PC-9 (cell line): ENCODE measurements at places on chromosomes 3 and 15. TPM values are rescaled to one million over a fixed set of nuclear protein-coding genes. Genes with fewer than 3 reads are reported as not detected.

DNA sequence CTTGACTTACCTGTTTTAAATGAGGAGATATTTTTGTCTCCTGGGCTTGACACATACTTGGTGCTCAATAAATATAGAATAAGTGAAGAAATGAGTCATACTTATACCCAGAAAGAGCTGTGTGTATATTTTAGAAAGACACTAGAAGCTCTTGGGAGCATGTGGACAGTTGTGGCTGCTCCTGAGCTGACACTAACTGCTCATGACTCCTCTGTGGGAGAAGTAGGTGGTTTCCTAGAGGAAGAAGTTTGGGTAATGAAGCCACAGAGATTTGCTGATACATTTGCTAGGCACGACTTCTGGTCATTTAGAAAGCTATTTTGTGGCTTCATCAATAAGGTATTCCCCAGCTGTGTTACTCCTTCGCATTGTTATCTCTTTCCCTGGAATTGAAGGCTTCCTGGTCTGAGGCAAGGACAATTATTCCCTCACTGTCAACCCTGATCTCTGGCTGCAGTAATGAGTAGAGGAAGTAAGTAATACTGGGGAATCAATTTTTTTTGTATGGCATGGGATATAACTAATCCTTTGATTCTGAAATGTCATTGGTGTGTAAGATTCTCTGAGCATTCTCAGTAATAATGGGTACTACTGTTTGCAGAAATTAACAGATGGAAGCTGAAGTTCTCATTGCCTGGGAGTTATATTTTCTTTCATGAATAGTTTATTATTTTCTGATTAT is 79.6 kb upstream of the DCBLD2 start:
- H3K27me3 ChIP-seq = no peaks in the 10 kb centered on the region
- DNase-seq = no peak
- 0 out of 2 replicates have a peak, but pooled peaks cover 7% of the 10 kb centered on the region for H3K36me3 ChIP-seq
- H3K4me1 ChIP-seq = peaks cover 29% of the 10 kb centered on the region
- no peak overlapping the region for H3K4me3 ChIP-seq

DNA sequence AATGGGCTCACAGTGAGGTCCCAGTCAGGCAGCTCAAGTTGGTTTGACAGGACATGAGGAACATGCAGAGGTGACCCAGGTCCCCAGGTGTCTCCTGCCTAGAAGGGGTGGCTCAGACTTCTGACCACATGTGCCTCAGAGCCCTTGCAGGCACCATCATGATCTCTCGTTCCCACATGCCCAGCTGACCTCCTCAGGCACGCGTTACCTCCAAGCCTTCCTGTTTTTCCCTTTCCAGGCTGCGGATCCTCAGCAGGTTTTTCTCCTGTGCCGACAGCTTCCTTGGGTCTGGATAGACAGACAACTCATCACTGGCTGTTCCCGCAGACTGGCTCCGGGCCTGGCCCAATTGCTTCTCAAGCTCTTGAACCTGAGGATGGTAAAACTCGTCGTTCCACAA is 30.4 kb downstream of the CCDC13 start:
- H3K4me1 ChIP-seq = 0 out of 2 replicates have a peak, but pooled peaks cover 12% of the 10 kb centered on the region
- H3K27ac ChIP-seq = no peak overlapping the region
- no peaks in the 10 kb centered on the region for H3K27me3 ChIP-seq
- no peaks in the 10 kb centered on the region for H3K36me3 ChIP-seq
- no peak overlapping the region for H3K4me3 ChIP-seq
- DNase-seq = no peak

DNA sequence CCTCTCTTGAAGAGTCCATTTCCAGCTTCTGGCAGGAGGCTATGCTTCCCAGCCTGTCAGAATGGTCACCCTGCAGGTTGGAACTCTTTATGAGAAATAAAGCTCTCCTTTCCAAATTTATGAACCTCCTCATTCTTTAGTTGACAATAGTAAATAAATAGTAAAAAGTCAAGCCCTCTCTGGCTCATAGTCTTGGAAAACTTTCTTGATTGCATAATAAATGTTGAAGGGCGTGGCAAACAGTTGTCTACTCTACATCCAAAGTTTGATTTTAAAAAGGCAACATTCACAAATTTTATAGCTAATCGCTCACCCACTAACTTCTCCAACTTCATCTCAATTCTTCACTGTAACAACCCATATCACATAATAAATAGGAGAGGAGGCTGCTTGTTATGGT is 58.8 kb downstream of the MCF2L2 start:
- no peaks in the 10 kb centered on the region for H3K27me3 ChIP-seq
- no peak overlapping the region for H3K4me3 ChIP-seq
- H3K36me3 ChIP-seq = no peaks in the 10 kb centered on the region
- H3K27ac ChIP-seq = peak overlapping the region; percentile 97

DNA sequence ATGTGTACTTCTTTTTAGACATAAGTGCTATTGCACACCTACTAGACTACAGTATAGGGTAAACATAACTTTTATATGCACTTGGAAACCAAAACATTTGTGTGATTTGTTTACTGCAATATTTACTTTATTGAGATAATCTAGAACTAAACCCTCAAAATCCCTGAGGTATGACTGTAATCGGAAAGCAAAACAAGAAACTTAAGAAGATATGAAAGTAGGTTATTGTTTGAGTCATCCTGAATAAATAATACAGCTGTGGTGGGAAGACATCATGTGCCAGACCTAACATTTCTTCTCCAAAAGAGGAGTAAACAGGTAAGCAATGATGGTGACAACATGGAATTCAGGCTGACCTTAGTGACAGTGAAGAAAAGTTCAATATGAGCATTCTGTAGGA is 765.5 kb downstream of the OTOL1 start:
- no peak overlapping the region for H3K27ac ChIP-seq
- no peak overlapping the region for H3K4me3 ChIP-seq
- no peaks in the 10 kb centered on the region for H3K36me3 ChIP-seq
- DNase-seq = no peak
- 0 out of 2 replicates have a peak, but pooled peaks cover 5% of the 10 kb centered on the region for H3K4me1 ChIP-seq

DNA sequence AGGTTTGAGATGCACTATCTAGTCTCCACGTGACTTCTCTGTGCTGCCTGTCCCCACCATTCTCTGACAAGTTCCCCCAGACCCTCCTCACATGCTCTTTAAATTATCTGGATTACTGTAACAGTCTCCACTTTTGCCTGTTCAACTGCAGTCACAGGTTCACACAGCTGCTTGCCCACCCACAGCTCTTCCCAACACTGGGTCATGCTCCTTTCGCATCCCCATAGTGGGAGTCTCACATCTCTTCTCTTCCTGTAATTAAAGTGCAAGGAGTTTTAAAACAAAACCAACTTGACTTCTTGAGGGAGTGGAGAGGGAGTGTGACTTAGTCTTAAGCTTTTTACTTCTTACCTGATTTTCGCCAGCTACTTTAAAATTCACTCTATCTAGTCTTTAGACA is 178.8 kb downstream of the PLCL2 start:
- H3K27me3 ChIP-seq = no peaks in the 10 kb centered on the region
- no peak overlapping the region for H3K4me3 ChIP-seq
- DNase-seq = no peak
- H3K36me3 ChIP-seq = no peaks in the 10 kb centered on the region
- H3K4me1 ChIP-seq = no peaks in the 10 kb centered on the region

GRCh38 chr15:31752065-31752762 is 278.1 kb upstream of the CHRNA7 start:
- no peak overlapping the region for H3K27ac ChIP-seq
- H3K36me3 ChIP-seq = no peaks in the 10 kb centered on the region
- no peak for DNase-seq

DNA sequence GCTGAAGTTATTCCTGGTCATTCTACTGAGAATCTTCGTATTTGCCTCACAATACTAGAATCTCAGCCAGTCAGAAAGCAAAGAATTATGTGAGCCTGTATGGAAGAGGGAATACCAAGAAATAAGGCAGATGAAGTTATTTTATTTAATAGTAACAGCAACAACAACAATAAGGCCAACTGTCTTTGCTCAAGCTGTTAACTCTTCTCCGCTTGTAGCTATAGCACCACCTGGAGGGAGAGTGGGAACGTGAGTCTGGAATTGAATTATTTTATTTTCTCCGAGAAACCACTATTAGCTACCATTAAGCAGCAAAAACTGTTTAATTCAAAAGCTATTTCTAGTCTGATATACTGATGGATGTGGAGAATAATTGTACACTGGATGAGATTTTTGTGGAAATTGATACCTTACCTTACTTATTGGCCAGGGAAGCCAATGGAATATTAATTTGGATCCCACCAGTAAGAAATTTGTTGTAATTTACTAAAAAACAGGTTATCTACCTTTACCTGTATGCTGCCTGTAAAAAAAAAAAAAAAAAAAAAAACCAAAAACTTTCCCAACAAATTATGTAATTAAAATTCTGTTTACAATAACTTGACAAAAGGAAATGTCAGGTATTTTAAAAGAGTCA is 50.1 kb downstream of the CALML4 start:
- no peaks in the 10 kb centered on the region for H3K27me3 ChIP-seq
- H3K4me1 ChIP-seq = no peaks in the 10 kb centered on the region
- 0 out of 2 replicates have a peak, but pooled peaks cover 7% of the 10 kb centered on the region for H3K36me3 ChIP-seq
- H3K27ac ChIP-seq = no peak overlapping the region

- H3K36me3 ChIP-seq = no peaks in the 10 kb centered on the region
- peak; percentile 97 for DNase-seq
- H3K27ac ChIP-seq = peak overlapping the region; percentile 66
- H3K4me3 ChIP-seq = no peak overlapping the region
- H3K4me1 ChIP-seq = peaks cover 20% of the 10 kb centered on the region
- H3K27me3 ChIP-seq = no peaks in the 10 kb centered on the region
Measured at GRCh38 chr15:95799286-95800200, 531.0 kb upstream of the NR2F2 start.

- no peaks in the 10 kb centered on the region for H3K27me3 ChIP-seq
- no peak for DNase-seq
- H3K36me3 ChIP-seq = no peaks in the 10 kb centered on the region
- H3K4me1 ChIP-seq = no peaks in the 10 kb centered on the region
Measured at GRCh38 chr15:37652646-37653417, 281.6 kb upstream of the TMCO5A start.

- no peak for DNase-seq
- H3K27me3 ChIP-seq = no peaks in the 10 kb centered on the region
- no peak overlapping the region for H3K27ac ChIP-seq
- H3K4me1 ChIP-seq = no peaks in the 10 kb centered on the region
- peaks cover 11% of the 10 kb centered on the region; the same call in 1 of the 2 replicates for H3K36me3 ChIP-seq
Measured at GRCh38 chr3:123089611-123090331, 22.9 kb downstream of the PDIA5 start.

DNA sequence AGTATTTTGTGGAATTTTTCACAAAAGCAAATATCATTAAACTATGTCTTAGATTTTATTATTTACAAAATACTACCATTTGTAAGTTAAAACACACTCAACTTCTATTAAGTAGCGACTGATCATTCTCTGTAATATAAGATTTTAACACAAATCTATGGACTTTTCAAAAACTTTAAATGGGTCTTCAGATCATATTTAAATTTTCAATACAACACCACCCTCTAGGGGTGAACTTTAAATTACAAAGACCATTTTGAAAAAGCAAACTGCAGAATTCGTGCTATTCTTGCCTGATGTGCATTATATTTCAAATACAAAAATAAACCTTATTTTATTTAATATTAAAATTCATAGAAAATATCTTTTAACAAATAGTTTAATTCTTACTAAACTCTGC is 8.2 kb upstream of the VGLL4 start:
- no peaks in the 10 kb centered on the region for H3K4me1 ChIP-seq
- H3K4me3 ChIP-seq = no peak overlapping the region
- no peak for DNase-seq
- no peaks in the 10 kb centered on the region for H3K27me3 ChIP-seq

- no peaks in the 10 kb centered on the region for H3K27me3 ChIP-seq
- peaks cover 11% of the 10 kb centered on the region for H3K4me1 ChIP-seq
- H3K27ac ChIP-seq = no peak overlapping the region
- H3K36me3 ChIP-seq = no peaks in the 10 kb centered on the region
- peak; percentile 68 for DNase-seq
Measured at GRCh38 chr3:64209866-64210621, 15.2 kb downstream of the PRICKLE2 start.

- H3K4me1 ChIP-seq = no peaks in the 10 kb centered on the region
- no peak overlapping the region for H3K27ac ChIP-seq
- H3K36me3 ChIP-seq = no peaks in the 10 kb centered on the region
- H3K4me3 ChIP-seq = no peak overlapping the region
Measured at GRCh38 chr15:35068846-35069475, 16.1 kb downstream of the NANOGP8 start.

DNA sequence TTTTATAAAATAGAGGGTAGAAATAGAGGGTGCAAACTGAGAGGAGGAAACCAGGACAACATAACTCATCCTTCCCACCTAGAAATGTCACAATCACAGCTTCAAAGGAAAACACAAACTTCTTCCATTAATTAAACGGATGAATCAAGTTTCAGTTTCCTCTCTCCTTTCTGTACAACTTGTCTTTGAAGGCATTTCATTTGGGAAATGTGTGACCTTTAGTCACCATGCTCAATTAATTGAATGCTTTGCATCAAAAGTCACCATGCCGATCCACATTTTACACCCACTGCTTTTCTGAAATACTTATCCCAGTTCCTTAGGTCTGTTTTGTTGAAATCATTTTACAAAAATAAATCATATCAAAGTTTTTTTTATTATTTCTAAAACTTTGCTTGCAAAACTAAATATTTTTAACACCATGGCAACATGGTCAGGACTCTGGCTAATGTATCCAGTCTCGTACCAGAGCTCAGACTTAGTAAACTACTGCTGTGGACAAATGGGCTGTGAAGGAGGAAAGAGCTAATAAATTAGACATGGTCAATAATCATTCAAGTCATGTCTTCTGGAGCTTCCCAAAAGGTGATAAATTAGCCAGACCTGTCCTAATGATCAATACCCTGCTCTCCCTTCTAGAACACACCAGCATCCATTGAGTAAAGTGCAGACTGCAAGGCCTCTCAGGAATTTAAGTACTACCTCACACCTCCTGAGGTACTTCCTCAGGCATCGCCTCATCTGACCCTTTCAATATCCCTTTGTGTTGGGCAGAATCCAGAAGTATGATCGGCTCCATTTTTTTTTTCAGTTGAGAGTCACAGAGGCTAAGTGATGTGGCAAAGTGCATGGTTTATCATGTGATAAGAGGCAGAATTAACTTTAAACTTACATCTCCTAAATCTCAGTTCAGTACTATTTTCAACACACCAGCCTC is 161.3 kb downstream of the GREM1 start:
- no peak for DNase-seq
- H3K4me1 ChIP-seq = no peaks in the 10 kb centered on the region
- H3K36me3 ChIP-seq = no peaks in the 10 kb centered on the region
- no peak overlapping the region for H3K4me3 ChIP-seq

GRCh38 chr3:179512378-179512777 is 50.3 kb upstream of the ACTL6A start:
- H3K4me3 ChIP-seq = no peak overlapping the region
- no peak for DNase-seq
- H3K27ac ChIP-seq = no peak overlapping the region

- peaks cover 16% of the 10 kb centered on the region for H3K4me1 ChIP-seq
- H3K36me3 ChIP-seq = no peaks in the 10 kb centered on the region
- H3K4me3 ChIP-seq = no peak overlapping the region
- H3K27me3 ChIP-seq = no peaks in the 10 kb centered on the region
- DNase-seq = no peak
- H3K27ac ChIP-seq = no peak overlapping the region
Measured at GRCh38 chr3:182789371-182789770, 3.9 kb upstream of the ATP11B start.

Gene SPATA12
- total RNA-seq = 0.43 and 0.57 TPM in 2 replicates

Gene PODXL2
- total RNA-seq = 11.9 and 12.1 TPM in 2 replicates

Gene INSYN1
- total RNA-seq = not detected in 2 replicates

Gene PLCH1
- total RNA-seq = 0.73 and 1.4 TPM in 2 replicates

Gene CHRNA7
- not detected in 2 replicates for total RNA-seq

Gene GOLGA8O
- 0.28 and 0.59 TPM in 2 replicates for total RNA-seq

Gene CHRD
- not detected in 2 replicates for total RNA-seq

Gene PARP15
- total RNA-seq = 0.07 and 0.13 TPM in 2 replicates

Gene LRRC49
- total RNA-seq = 6.2 and 6.3 TPM in 2 replicates

Gene GPR62
- total RNA-seq = not detected in 2 replicates

Gene CDC25A
- 9.7 and 10.5 TPM in 2 replicates for total RNA-seq

Gene ZNF609
- total RNA-seq = 37.8 and 38.6 TPM in 2 replicates
